H4 (cell line): ENCODE measurements at places on chromosomes 16 and 17. TPM values are rescaled to one million over a fixed set of nuclear protein-coding genes. Genes with fewer than 3 reads are reported as not detected.

- DNase-seq = no peak
Measured at GRCh38 chr16:78679546-78679945, 580.1 kb downstream of the WWOX start.

DNA sequence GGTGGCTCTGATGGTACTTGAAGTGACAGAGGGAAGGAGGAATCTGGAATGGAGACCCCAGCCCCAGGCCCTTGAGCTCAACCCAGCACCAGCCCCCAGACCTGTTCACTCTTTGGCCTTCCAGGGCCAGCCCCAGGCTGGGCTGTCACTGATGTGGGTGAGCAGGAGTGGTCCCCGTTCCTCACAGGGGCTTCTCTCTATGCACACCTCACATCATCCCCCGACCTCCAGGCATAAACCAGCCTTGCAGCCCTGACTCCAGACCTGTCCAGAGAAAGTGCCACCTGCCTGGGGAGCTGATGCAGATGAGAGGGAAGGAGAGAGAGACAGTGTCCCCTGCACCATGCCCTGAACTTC is 182.6 kb upstream of the SDK2 start:
- DNase-seq = no peak

- DNase-seq = no peak
Measured at GRCh38 chr17:73155410-73156165, 9.2 kb upstream of the SSTR2 start.

- DNase-seq = no peak
Measured at GRCh38 chr16:49851468-49851787, 4.5 kb downstream of the ZNF423 start.

DNA sequence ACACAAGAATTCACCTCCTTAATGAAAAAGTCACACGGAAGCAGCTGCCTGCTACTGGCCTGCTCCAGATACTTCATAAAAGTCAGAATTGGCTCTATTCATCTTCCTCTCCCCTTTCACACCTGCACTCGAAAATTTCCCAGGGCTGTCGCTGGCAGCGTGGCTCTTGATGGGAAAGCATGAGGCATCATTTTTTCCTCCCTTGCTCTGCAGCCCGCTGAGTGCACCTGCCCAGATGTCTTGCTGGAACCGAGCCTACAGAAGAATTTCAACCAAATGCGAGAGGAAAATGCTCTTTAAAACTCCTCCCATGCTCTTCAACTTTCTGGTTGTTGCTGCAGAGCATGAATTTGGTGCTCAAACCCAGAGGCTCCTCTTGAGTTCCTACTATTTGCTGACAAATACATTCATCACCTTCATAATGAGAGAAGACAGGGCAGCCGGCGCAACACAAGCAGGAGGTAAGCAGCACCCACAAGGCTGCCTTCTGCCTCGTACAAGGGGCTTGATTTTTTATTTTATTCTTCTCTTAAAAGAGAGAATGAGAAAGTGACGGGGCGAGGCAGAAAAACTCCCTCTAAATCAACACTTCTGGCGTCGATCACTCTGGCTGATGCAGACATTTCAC is 146.8 kb downstream of the ZFHX3 start:
- DNase-seq = no peak

- DNase-seq = no peak
Measured at GRCh38 chr17:62970610-62971009, 4.6 kb downstream of the TANC2 start.

DNA sequence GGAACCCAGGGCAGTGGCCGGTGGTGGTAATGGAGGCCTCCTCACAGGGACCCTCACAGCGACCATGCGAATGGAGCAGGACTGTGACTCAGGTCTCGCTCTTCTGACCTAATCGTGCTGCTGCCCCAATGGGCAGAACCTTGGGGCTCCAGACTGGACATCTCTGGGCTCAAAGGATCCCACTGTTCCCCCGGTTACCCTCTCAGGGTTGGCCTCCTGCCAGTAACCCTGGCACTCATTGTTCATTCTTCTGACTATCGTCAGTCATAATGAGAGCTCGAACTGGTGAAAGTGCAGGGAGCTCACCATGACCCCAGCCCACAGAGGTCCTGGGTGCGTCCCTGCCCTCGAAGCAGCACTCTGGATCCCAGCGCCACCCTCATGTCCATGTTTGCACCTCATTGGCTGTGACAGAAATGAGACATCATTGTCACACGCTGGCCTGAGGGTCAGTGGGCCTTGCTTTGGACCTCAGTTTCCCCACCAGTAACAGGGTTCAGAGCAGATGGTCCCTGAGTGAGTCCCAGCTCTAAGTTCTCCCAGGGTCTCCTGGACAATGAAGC is 4.0 kb upstream of the NPRL3 start:
- no peak for DNase-seq

DNA sequence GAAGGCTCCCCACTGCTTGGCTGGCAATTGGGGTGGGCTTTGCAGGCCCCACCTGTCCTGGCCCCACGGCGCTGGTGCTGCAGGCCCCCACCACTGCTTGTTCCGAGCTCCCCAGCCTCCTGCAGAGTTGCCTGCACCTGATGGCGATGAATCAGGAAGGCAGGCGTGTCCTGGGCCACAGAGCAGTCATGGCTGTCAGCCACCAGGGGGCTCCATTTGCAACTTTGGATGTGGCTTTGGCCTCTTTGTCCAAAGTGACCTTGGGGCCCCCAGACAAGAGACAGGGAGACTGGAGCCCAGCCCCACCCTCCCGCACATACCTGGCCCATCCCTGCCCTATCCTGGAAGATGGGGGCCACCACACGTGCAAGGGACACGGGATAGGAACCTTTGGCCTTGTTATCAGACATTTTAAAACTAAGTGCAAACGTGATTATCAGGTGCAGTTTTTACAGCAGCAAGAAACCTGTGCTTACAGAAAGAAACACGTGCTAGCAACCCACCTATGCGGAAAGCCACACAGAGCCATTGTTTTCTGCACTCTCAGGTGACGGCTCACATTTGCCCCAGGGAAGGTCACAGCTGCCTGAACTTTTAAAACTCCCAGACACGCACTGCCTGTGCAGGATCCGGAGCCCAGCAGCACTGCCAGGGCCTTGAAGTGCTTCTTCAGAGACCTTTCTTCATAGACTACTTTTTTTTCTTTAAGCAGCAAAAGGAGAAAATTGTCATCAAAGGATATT is at the start of gene DNASE1:
TSS of gene DNASE1 (plus strand) at position 443 of the 743 bp plus-strand sequence. CDS start 683 bp downstream, outside the sequence.
- peak; percentile 65 for DNase-seq

DNA sequence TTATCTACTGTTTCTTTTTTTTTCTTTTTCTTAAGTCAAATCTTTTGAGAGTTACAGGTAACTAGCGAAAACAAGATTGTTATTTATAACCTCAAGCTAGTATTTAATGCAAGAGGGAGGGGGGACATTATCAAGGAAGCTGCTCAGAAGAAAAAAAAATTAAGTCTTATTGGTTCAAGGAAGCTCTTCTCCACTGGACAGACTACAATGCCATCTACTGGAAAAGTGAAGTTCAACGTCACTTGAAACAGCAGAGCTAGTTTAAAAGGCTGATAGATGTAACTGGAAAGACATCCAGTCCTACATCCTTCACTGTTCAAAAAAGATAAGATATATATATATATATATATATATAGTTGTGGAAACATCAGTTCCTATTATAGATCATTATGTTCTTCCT is 418.0 kb upstream of the PSMD7 start:
- DNase-seq = peak; percentile 65

DNA sequence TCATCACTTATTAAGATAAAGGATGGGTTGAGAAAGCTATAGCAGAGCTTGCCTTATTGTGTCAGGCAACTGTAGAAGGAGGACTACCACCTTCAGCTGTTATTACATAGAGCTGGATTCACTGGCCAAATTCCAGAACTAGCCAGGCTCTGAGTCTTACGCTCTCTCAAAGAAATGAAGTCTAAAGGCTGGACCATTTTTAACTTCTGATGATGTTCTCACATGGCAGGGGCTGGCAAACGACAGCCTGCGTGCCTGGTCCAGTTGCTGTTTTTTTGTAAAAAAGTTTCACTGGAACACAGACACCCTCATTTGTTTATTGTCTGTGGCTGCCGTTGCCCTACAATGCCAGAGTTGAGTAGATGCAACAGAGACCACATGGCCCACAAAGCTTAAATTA is 21.2 kb downstream of the TRAF4 start:
- no peak for DNase-seq

DNA sequence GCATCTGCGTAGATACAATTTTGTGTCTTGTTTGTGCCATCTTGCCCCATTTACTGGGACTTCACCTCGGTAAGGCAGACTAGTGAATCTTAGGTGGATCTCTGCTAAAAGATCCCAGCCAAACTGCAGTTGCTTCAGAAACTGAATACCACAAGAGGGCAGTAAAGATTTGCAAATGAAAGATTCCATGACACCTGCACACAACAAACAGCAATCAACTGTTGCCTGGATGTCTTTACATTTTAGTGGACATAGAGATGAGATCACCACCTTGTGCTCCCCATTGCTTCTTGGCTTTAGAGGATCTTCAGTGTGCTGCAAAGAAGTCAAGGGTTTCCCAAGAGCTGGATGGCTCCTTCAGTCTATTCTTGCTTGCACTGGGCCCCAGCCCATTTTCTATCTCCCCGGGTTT is 119.2 kb upstream of the CACNG5 start:
- DNase-seq = peak; percentile 65

- peak; percentile 56 for DNase-seq
Measured at GRCh38 chr17:50630524-50631194, 4.0 kb upstream of the ABCC3 start.

GRCh38 chr17:81022344-81022676 is 12.6 kb upstream of the BAIAP2 start:
- DNase-seq = no peak

GRCh38 chr17:19447085-19447583 is 36.1 kb downstream of the RNF112 start:
- DNase-seq = peak; percentile 60

DNA sequence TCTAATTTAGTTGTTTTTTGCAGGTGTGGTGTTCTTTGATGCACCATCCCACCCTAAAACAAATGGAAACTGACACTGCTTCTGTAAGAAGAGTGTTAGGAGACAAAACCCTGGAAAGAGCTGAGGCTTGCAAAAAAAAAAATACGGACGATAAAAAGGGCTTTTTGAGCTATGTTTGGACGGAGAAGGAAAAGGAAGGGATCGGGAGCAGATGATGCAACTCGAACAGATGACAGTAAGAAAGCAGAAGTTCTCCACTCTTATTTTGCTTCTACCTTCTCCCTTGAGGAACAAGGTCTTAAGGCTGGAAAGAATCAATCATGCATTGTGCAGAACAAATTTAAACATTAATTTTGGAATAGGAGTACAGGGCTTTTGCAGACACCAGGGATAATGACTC is 136.7 kb downstream of the MAF start:
- DNase-seq = no peak

- no peak for DNase-seq
Measured at GRCh38 chr17:69067274-69068047, 6.7 kb upstream of the ABCA9 start.

- no peak for DNase-seq
Measured at GRCh38 chr17:8155996-8156245, 3.7 kb upstream of the PER1 start.

- DNase-seq = no peak
Measured at GRCh38 chr17:58873926-58874325, 118.3 kb downstream of the PPM1E start.

- DNase-seq = no peak
Measured at GRCh38 chr16:19011169-19011731, 27.5 kb downstream of the TMC7 start.

- no peak for DNase-seq
Measured at GRCh38 chr16:13101828-13102227, 200.4 kb downstream of the SHISA9 start.

The CHST4 gene
- 0.19 and 0.66 TPM in 2 replicates for total RNA-seq

The NOL11 gene
- 97.9 and 105 TPM in 2 replicates for total RNA-seq

The HBQ1 gene
- total RNA-seq = not detected in 2 replicates

The CHST6 gene
- total RNA-seq = 0.04 TPM in 2 replicates

The DNAH17 gene
- 0.02 TPM in 1 of 2 replicates, not detected in the other for total RNA-seq

The NKD1 gene
- 0.16 and 0.21 TPM in 2 replicates for total RNA-seq

The MYH13 gene
- total RNA-seq = not detected in 2 replicates

The LPCAT2 gene
- total RNA-seq = 10.0 and 11.7 TPM in 2 replicates

The HES7 gene
- 0.14 TPM in 1 of 2 replicates, not detected in the other for total RNA-seq

The MYH3 gene
- total RNA-seq = 0.04 TPM in 1 of 2 replicates, not detected in the other

The GP1BA gene
- not detected in 2 replicates for total RNA-seq

The TPSB2 gene
- 0.17 TPM in 1 of 2 replicates, not detected in the other for total RNA-seq

The CNTNAP4 gene
- 2.0 and 2.1 TPM in 2 replicates for total RNA-seq

The CHRNE gene
- 0.04 and 0.14 TPM in 2 replicates for total RNA-seq

The CALB2 gene
- 30.2 and 32.3 TPM in 2 replicates for total RNA-seq

The TBC1D3C gene
- total RNA-seq = not detected in 2 replicates

The BICDL2 gene
- 0.25 TPM in 1 of 2 replicates, not detected in the other for total RNA-seq
